ENCODE measurements at places on chromosomes 7 and 10.

DNA sequence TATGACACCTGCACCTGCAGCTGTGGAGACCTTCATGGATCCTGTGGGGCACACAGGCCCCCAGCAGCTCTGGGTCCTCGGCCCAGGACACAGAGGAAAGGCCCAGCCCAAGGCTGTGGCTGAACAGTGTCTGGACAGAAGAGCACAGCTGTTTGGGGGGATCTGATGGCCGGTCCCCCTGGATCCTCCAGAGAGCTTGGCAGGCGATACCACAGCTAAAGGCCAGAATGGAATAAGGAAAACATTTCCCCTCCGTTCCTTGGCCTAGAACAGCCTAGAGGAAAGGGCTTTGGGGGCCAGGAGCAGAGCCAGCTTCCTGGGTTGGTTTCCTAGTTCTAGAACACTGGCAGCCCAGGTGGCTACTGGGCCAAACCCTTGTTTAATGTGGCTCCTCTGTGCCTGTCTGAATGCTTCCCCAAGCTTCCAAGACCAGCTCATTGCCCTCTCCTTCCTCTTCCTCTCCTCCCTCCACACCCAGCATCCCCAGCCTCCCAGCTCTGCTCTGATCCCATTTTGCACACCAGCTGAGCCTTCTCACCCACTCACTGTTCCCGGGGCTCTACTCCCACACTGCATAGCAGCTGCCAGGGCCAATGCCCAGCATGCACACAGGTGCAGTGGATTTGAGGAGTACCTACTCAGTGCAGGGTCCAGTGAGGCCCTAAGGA, 46.9 kb downstream of the GPAM start:
- DNase-seq: no peak

- no peak for DNase-seq
These were observed 10.6 kb upstream of the LIPM start for GRCh38 chr10:88791924-88792323.

DNA sequence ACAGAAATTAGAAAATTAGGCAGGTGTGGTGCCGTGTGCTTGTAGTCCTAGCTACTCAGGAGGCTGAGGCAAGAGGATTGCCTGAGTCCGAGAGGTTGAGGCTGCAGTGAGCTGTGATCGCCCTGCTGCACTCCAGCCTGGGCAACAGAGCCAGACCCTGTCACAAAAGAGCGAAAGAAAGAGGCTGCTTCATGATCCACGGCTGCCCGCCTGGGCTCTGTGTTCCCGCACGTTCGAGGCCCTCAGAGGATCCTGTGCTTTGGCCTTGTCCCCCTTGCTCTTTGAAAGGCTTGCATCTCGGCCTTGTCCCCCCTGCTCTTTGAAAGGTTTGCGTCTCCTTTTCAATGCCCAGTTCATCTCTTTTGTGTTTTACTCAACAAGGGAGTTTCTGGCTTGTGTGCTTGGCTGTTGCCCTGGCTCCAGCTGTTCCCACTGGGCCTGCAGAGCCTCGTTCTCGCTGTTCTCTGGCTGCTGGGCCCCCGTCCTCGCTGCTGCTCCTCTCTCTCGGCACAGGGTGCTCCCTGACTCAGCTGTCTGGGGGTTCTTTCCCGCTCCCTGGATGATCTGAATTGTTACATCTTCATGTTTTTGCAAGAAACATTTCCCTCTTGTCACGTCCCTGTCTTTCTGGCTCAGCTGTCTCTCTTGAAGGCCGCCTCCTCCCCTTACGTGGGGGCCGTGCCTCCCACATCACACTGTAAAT, 45.1 kb upstream of the INPP5A start:
- no peak for DNase-seq

- no peak for DNase-seq
These were observed 38.6 kb downstream of the MTPN start for GRCh38 chr7:135938563-135938962.

- no peak for DNase-seq
These were observed 158.9 kb downstream of the RTKN2 start for GRCh38 chr10:62109587-62110293.

DNA sequence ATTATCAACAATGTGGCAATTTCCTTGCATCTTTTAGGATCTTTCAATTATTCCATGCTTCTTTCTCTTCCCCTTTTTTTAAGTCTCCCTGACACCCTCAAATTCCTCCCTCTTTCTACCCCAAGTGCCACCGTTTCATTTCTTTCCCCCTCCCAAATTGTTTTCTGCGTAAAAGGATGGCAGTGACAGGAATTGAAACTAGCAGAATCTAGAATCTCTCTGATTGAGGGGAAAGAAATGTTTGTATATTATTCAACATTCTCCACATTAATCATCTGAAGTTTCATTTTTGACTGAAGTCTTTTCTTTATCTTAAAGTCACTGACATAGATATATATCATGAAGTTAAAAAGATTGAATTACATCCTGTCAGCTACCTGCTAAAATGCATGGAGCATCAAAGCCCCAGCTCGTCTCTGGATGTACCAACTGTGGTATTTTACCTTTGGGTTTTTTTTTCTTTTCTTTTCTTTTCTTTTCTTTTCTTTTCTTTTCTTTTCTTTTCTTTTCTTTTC, 633.5 kb downstream of the SORCS3 start:
- no peak for DNase-seq

DNA sequence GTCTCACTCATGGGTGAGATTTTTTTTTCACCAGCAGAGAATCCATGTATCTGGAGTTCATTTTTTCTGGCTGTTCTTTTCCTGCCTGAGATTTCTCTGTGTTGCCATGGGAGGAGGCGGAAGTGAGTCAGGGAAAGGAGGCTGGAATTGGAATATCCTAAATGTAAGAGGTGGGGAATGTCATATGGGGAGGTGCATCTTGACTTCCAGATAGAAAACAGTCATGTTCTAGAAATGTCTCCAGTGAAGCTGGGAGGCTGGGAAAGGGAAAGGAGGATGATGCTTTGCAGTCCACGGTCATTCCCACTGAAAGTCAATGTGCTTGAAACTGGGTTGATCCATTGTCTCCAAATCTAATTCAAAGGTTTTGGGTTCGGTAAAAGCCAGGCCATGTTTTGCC, 39.7 kb upstream of the HPS1 start:
- DNase-seq: no peak

DNA sequence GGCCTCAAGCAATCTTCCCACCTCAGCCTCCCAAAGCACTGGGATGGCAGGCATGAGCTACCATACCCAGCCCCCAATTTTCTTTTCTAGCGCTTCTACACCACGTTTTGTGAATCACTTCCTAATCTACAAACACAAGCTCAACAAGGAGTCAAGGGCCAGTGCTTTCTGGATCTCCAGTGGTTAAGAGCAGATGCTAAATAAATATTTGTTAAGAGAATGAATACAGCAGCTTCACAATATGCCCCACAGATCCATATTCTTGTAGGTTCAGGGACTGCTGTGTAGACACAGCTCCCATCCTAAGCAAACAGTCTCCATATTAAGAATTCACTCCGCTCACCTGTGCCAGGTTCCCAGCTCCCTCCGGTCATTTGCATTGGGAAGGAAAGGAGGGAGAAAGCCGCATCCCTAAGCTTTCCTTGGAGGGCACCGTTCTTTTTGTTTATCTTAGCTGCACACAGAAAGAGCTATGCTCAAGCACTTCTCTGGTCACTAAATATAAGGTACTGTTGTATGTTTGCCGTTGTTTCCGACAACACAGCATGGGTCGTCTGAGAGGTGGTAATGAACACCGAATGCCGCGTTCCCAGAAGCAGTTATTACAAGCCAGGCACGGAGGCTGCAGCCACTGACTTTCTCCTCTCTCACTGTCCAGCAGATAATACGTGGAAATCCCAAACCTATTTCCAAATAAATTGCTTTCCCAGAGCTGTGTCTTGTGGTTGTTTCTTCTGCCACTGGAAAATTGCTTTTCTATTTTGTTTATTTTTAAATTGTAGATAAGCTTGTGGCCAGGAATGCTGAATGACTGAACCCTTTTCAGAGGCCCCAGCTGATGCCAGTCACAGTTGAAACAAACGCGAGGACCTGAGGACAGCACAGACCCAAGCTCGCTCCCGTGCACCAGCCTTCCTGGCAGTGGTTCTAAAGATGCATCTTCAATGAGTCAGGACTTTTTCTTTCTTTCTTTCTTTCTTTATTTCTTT, 217.1 kb downstream of the PRPF18 start:
- DNase-seq: no peak

DNA sequence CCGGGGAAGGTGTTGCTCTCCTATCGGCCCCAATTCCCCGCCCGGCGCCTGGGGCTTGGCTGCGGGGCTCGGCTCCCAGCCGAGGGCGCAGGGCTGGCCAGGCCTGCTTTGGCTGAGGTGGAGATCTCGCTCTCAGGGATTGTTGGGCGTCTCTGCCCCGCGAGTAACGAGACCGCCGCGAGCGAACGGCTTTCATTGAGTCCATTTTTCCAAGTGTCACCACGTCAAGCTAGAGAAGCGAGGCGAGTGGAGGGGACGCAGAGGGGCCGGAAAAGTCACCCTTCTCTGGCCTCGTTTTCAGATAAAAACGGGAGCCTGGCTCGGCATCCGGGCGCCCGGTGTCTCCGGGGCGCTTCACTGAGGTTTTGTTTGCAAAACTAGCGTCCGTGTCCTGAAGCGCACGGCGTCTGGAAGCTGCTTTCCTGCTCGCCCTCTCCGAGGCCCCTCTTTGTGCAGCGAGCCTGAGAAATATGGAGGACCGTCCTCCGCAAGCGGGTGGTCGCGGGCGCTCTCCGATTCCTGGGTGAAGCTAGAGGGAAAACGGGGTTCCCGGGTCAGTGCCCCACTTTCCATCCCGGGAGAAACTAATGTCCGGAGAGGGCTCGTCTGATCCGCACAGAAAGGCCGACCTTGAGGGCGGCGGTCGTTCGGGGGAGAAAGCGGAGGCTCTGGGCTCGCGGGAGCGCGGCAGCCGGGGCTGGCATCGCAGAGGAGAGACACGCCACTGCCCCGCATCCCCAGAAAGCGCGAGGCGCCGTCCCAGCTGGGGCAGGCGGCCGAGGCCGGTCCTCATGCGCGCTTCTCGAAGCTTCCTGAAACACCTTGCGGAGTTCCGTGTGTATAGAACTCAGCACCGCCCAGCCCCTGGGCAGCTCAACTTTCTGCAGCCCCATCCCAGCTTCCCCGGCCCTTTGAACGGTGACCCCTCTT, 3.5 kb upstream of the EN2 start:
- no peak for DNase-seq

DNA sequence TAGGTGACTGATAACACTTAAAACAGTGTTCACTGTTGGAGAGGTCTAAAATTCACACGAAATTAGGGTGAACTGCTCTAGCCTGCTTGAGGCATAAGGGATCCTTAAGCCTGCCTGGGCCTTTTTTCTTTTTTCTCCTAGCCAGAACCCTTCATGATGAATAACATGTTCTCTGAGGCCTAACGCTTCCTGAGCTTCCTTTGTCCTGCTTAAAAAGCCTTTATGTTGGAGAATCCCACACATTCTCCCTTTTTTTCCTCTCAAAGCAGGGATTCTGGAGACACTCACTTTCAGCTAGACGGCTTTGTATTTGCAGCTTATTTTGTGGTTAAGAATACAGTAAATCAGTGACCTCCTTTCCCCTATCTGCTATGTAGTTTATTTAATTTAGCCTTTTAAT, 354.7 kb upstream of the PHF14 start:
- no peak for DNase-seq

DNA sequence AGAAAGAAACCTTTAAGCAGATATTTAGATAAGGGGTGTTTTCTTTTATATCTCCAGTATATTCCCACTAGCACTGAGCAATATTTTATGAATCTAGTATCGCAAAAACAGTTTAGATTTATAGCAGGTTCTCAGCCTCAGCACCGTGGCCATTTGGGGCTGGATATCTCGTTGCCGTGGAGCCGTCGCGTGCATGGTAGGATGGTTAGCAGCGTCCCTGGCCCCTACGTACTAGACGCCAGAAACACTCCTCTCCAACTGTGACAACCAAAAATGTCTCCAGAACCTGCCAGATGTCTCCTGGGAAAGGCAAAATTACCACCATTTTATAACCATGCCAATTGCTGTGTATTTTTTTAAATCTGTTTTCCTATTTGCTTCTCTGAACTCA, 172.9 kb downstream of the CACNB2 start:
- DNase-seq: no peak

DNA sequence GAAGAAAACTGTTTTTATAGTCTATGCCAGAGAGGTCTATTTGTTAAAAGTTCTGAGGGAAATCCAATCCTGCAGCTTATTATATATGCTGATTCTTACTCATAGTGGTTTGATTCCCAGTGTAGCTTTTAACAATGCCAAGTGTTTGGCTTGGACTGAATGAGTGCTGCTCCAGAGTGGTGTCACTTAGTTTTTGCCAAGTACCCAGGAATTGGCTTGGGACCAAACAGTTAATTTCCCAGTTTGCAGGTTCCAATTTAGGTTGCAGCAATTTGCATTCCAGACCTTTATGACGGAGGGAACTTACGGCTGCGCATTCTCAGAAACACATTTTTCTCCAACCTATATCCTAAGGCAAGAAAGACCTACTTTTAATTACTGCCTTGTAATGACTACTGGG, 32.4 kb downstream of the NSUN6 start:
- no peak for DNase-seq

GRCh38 chr10:97204826-97205679, 19.3 kb upstream of the SLIT1 start:
- no peak for DNase-seq

DNA sequence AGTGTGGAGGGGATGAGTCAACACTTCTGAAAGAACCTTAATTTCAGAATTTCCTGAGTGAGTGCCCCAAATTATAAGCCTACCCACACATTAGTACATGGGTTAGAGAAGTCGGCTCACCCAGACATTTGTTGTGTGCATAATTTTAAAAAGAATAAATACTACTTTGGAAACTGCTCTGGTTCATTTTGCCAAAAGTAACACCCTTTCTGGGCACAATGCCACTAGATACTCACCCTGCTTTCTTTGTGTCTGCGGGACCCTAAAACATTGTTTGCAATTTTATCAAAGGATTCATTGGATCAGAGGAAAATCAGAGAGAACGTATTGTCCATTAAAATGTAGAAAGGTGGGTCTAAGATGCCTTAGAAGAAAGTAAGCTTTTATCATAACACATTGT, 245.5 kb upstream of the NRP1 start:
- DNase-seq: no peak

GRCh38 chr7:151247611-151248345, 716 bp downstream of the SMARCD3 start:
- no peak for DNase-seq

GRCh38 chr10:58754469-58755339, 242.0 kb downstream of the BICC1 start:
- no peak for DNase-seq

- DNase-seq: no peak
These were observed 48.1 kb upstream of the ZNF680 start for GRCh38 chr7:64610997-64611396.

DNA sequence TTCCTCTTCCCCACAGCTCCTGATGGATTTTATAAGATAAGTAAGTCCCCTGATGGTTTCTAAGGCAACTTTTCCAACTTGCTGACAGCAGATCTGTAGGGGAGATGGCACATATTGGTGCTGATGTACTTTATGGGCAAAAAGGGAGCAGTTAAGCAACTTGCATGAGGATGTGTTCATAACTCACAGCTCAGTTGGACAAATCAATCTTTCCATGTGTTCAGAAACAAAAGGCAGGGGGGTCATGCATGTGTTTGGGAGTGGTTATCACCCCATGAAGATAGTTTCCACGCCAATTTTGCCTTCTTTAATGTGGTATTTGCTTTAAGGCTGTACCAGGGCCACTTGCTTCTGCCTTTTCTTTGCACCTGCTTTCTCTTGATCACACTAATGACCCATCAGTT, 6.1 kb downstream of the RBM20 start:
- DNase-seq: no peak

Data from CD4-positive, alpha-beta T cell treated with Interleukin-10 for 1 hour (primary cell).